IPS DF 6.9 (cell line): ENCODE measurements at places on chromosomes 11 and 22.

DNA sequence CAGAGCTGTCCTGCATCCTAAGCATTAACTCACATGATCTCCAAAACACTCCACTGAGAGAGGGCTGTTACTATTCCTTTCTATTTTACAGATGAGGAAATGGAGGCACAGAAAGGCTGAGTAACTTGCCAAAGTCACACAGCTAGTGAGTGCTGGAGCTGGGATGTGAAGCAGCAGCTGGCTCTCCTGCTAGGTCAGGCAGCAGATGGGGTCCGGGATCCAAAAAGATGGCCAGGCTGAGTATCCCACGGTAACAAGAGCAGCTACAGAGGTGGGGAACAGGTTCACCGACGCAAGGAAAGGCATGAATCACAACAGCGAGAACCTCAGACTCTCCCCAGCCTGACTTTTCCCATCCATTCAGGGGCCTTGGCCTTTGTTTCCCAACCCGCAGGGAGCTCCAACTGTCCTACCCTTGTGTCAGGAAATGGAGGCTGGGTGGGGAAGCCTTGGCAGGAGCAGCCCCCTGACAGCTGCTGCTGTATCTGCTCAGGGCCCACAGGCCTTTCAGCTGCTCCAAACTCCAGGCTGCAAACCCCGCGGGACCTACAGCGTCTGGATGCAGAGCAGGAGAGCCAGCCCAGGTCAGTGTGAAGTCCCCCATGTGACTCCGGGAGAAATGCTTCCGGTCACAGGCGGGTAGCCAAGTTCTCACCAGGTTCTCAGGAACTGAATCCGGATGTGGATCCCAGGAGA is 29.5 kb downstream of the DKK3 start:
- no peak for DNase-seq

- DNase-seq = no peak
These were observed 62.2 kb upstream of the ADA2 start for GRCh38 chr22:17281440-17281841.

GRCh38 chr11:20618083-20618482 is 18.7 kb downstream of the SLC6A5 start:
- DNase-seq = no peak

DNA sequence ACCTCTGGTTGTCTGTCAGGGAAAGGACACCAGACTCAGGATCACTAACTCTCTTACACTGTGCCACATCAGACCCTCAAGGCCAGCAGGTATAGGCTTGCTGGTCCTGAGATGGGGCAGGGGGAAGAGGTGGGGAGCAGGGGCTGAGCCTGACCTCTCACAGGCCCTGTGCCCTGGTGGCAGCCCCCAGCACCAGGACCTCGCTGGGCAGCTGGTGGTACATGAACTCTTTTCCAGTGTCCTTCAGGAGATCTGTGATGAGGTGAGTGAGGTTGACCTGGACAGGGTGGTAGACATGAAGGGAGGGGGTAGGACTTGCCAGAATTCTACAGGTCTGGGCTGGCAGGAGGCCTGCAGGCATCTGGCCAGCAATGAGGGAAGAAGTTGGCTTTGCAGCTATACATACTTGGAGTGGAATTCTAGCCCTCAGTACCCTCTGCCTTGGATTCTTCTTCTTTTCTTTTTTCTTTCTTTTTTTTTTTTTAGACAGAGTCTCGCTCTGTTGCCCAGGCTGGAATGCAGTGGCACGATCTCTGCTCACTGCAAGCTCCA is 1.4 kb downstream of the NUDT22 start:
- DNase-seq = no peak

DNA sequence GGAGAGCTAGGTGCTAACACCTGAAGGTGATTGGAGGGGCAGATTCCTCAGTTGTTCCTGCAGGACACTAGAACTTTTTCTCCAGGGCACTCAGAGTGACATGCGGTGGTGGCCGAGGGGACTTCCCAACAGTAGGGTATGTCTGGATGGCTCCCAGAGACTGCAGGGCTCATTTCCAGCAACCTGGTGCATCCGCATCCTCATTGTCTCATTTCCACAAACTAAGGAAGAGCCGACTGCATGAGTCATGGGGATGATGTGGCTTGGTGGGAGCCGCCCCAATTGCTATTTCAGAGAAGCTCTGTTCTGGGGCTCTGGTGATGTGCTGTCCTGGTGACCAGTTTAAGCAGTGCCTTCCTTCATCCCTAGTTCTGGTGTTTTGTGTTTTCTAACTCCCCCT is 2.8 kb upstream of the ROBO4 start:
- DNase-seq = no peak

GRCh38 chr11:1559111-1559951 is 12.7 kb downstream of the DUSP8 start:
- DNase-seq = no peak

- DNase-seq = no peak
These were observed 39.8 kb downstream of the MUC6 start for GRCh38 chr11:996681-997080.

- no peak for DNase-seq
These were observed 965 bp downstream of the OSBPL5 start for GRCh38 chr11:3164138-3164551.

DNA sequence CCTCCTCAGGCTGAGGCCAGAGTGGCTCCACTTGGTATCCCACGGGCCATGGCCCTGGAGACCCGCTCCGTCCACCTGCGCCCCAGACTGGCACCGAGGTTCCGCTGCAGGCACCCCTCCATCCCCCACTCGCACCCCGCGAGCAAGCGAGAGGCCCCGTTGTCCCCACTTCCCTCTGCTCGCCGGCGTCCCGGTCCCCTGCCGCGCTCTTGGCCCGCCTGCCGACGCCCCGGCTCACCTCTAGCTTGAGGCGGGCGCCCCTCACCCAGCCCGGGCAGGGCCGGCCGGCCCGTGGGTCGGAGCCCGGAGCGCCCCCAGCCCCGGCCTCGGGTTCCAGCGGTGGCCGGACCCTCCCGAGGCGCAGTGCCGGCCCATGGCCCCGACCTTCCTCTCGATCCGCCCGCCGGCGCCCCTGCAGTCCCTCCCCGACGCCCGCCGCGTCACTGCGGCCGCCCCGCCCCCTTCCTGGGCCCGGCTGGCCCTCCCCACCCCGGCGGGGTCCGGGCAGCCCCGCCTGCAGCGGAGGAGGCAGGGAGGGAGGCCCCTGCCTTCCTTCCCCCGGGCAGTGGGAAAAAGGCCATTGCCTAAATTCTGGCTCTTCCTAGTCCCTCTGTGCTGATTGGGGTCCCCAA is at the start of gene PITPNM1:
Gene PITPNM1 (minus strand): TSS at position 414 of the 632 bp plus-strand sequence. CDS start 1,183 bp downstream, outside the sequence.
- no peak for DNase-seq
